Mononuclear cell (primary cell): ENCODE measurements at places on chromosomes 7 and 10. TPM values are rescaled to one million over a fixed set of nuclear protein-coding genes. Genes with fewer than 3 reads are reported as not detected.

The SPDYE6 gene
- total RNA-seq = not detected

The NUPR2 gene
- total RNA-seq = not detected

The VPS37D gene
- 0.63 TPM for total RNA-seq

The ANXA8L1 gene
- total RNA-seq = 0.21 TPM

The CNPY4 gene
- total RNA-seq = 13.3 TPM

The SPDYE9 gene
- total RNA-seq = not detected
